Stimulated activated CD4-positive, alpha-beta T cell treated with anti-CD3 and anti-CD28 coated beads, Interleukin-1b, Interleukin-23, amount 100 ng/mL, for 1 hour (primary cell): ENCODE measurements at places on chromosomes 2 and 18.

DNA sequence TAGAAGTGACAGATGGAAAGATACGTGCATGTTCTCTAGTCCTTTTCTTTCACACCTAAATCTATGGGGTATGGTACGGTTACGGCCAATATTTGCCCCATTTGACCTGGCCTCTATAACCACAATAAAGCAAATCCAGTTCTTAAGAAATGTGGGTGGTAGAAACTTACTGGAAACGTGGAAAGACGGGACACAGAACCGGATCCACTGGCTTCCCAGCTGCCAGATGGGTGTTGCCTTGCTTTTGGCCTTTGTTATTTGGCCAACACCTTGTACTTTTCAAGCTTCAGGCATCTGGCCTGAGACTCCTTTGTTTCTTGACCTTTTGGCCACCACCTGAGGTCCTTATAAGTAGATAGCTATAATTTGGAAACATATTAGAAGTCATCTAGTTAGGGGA is 635.9 kb downstream of the SLC4A3 start:
- no peak for DNase-seq

GRCh38 chr18:79983793-79984192 is 4.6 kb downstream of the TXNL4A start:
- no peak for DNase-seq

GRCh38 chr2:855177-855576 is 95.5 kb upstream of the SNTG2 start:
- no peak for DNase-seq

DNA sequence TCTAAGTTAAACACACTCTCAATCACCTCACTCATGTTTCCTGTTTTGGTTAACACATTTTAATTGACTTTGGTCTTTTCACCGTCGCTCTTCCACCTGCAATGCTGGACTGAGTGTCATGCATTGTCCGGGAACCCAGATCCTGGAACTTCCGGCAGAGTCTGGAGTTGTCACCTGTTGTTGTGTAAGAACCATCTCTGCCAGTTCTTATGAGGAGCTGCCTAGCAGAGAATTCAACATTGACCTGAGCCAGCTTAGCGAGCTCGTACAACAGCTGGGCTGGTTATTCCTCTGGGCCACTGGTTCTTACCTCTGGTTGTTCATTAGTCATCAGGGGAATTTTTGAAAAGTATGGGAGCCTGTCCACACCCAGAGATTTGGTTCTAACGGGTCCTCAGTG is 75.7 kb downstream of the BCL2L11 start:
- no peak for DNase-seq

DNA sequence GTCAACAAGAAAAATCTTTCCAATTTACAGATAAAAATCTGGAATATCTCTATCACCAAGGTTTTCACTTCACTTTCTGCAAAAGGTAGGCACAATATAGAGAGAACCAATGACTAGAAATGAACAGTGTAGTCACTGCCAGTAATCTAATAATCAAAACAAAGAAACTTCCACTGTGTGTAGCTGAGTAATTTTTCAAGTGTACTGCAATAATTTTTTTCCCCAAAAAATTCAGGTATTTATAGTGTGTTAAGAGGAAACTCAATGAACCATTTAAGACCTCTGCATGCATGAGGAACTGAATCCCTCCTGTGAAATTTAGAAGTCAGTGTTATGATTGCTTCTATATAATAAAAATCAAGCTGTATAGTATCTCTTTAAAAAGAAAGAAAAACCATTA is 121.8 kb downstream of the MEMO1 start:
- DNase-seq, result no peak

DNA sequence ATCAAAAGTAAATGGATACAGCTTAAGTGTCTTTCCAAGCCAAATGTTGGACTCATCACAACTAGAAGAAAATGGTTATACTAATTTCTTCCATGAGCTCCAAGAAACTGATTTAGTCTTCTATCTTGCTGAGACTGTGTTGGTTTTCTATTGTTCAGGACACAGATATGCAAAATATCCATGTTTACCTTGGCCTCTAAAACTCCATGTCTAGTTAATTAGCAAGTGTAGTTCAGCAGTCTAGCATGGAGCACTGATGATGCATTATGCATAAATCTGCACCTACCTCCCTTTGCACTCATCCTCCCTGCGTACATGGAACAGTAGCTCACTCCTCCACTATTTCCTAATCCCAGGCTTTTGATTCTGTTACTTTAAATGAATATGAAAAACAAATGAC is 731.4 kb upstream of the CHAC2 start:
- no peak for DNase-seq

- no peak for DNase-seq
Observed at GRCh38 chr2:142883526-142883925, 6.1 kb downstream of the KYNU start.

GRCh38 chr2:188765522-188766470 is 208.4 kb upstream of the COL3A1 start:
- no peak for DNase-seq

- no peak for DNase-seq
Observed at GRCh38 chr2:210623506-210623905, 67.1 kb downstream of the CPS1 start.

GRCh38 chr18:24991141-24992060 is 360.6 kb downstream of the ZNF521 start:
- DNase-seq, result no peak

- DNase-seq, result no peak
Observed at GRCh38 chr2:143802242-143802641, 673.0 kb downstream of the ARHGAP15 start.

DNA sequence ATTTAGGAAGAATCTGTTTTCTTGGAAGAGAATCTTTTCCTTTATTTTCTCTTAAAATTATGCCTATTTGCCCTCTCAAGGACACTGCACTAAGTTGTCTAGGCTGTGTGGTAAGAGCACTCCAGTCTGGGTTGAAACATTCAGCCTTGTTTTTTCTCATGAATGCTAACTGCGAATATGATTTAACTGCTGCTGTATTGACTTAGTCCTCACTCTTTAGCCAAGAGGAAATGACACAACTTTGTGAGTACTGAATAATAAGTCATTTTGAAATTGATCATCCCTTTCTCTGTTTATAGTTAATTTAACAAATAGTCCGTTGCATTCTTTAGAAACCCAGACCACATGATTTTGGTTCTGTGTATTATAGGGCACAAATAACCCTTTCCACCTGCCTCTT is 4.5 kb upstream of the RND3 start:
- DNase-seq, result no peak

DNA sequence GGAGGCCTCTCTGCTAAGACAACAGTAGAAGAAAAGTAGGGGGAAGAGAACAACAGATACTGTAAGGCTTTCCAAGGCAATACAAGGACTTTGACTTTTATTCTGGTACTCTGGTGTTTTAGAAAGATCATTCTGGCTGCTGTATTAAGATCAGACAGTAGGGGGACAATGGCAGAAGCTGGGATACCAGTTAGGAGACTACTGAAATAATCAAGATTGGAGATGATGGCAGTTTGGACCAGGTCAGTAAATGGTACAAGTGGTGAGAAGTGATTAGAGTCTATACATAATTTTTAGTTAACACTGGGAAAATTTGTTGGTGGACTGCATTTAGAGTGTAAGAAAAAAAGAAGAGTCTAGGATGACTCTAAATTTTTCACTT is 139.7 kb downstream of the ROCK1 start:
- no peak for DNase-seq

DNA sequence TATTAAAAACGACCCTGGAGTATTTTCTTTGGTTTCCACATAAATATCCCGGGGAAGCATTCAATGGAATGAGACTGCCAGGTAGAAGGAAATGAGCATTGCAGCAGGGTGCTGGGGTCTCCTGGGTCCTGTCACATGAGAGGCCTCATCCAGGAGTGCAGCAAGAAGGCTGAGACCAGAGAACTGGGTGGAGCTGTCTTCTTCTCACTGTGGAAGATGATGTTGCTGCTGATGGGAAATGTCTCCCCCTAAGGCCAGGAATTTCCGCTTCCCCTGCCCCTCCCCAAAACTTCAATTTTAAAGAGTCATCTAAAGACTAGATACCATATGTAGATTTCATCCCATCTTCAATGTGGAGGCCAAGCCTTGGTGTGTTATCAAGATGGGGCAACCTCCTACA is 95.2 kb upstream of the SIX2 start:
- DNase-seq, result no peak

DNA sequence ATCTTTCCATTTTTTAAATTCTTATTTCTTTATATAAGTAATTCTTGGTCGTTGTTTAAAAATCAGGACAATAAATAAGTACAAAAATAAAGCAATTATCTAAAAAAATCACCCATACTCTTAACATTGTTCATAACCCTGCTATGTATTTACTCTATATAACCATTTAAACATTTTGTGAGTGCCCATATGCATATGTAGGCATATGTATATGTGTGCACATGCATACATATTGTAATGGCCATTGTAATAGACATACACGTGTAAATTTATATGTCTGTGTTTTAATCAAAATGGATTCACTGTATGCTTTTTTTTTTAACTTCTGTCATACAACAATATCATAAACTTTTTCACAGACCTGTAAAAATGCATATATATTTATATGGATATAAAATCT is 25.6 kb downstream of the DNAJC10 start:
- no peak for DNase-seq

DNA sequence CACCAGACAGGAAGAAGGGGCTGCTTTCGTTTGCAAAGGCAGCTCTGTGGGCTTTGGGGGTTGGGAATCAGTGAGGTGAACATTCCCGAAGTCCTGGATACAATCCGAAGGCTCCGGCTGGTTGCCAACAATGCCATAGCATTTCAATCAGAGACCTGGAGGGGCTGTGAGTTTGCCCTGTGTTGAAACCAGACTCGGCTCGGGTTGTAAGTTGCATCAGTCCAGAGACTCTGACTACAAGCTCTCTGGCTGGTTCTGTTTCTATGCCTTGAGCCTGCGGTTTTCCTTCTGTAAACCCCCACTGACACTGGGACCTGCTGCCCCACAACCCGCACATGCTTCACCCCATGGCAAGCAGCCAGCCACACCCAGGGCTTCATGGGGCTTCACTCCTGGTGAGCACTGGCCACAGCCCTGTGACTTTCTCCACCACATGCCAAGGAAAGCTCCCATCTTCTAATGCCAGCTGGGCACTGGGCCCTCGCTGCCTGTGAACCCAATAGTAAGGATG is 85.7 kb upstream of the ODC1 start:
- no peak for DNase-seq

- no peak for DNase-seq
Observed at GRCh38 chr2:231671270-231672050, 36.9 kb upstream of the PTMA start.

DNA sequence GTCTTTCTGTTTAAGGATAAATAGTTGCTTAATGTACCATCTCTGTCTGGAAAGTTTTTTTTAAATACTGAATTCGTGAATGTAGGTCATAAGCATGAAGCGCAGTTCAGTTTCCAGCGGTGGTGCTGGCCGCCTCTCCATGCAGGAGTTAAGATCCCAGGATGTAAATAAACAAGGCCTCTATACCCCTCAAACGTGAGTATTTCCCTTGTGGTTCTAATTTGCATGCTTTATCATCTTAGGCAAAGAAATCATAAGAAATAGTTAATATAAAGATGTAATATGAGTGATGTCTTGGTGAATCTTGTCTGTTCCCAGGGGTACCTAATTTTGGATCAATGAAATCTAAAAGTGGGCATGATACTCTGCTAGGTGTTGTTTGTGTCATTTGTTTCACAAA is 1.5 kb downstream of the NDC80 start:
- DNase-seq, result no peak

GRCh38 chr2:197081294-197081693 is 154.8 kb upstream of the PGAP1 start:
- DNase-seq, result no peak

GRCh38 chr18:79577451-79578395 is 101.9 kb upstream of the CTDP1 start:
- DNase-seq, result no peak

DNA sequence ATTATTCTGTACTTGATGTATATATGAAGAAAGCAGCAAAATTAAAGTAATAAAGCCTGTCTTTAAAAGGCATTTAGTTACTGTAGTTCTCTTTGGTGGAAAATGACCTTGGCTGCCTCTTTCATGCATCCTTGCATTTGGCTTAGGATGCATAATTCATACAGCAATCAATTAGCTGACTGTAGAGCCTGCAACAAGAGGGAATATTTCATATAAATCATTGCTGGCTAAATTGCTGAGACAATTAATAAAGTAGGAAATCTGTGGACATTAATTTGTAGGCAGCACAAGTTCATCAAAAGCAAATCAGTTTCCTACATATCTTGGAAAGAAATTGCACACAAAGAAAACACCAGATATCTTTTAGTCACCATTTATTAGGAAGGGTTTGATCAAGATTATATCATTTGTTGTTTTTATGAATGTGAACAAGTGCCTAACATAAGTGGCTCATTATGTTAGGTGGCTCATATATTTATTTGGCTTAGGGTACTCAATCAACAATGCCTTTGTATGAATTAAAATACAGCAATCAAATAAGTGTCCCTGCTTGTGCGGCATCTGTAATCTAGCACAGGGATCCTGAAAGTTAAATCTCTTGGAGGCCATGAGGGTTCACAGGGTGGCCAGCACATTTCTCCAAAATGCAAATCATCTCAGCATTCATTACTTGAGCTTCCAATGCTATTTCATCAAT is 220.4 kb upstream of the SPOPL start:
- DNase-seq, result no peak

GRCh38 chr2:176080540-176081375 is 3.0 kb downstream of the EVX2 start:
- no peak for DNase-seq

DNA sequence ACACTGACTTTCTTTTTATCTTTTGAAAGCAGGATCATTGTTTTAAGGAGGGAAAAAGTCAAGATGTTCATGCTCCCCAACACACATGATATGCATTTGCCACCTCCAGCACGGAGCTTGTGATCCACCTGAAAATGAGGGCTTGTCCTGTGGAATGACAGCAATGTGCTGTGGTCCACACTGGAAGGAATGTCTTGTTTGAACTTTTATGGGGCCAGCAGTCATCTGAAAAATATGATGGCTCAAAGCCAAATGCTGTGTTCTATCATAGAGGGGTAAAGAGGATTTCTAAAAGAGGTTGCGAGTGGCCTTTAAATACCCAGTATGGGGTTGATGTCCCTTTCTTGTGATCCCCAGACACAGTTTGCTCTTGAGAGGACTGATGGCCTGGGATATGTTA is 226.5 kb upstream of the SPRED2 start:
- DNase-seq, result no peak

- DNase-seq, result no peak
Observed at GRCh38 chr2:50344509-50345106, 687.3 kb downstream of the NRXN1 start.
